ENCODE measurements at places on chromosomes 1 and 21.
A peak's percentile ranks its signal among the peaks of the same experiment; 100 is the strongest.

DNA sequence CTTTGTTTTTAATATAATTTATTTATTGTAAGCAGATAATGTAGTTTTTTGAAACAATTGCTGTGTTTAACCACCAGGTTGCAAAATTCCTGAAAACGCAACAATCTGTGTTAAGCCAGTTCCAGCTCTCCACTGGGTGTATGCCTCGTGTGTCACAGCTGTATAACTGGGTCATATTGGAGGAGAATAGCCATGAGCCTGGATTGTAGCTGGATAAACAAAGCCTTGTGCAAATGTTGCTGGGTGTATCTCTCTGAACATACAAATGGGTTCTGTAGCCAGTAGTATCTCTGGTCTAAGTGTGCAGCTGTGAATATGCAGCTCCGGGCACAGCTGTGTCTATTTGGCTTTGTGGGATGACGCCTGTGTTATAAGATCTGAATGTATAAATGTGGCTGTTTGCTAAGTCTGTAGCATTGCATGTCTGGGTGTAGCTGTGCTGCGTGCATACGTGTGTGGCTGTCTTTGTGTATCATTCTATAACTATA is 2.8 kb downstream of the TCEA3 start:
- DNase-seq = peak; percentile 59

GRCh38 chr1:77649127-77649526 is 33.3 kb downstream of the ZZZ3 start:
- DNase-seq = no peak

- no peak for DNase-seq
Observed at GRCh38 chr1:36080801-36081200, 3.1 kb upstream of the TEKT2 start.

- DNase-seq = peak; percentile 77
Observed at GRCh38 chr1:41404308-41404761, 43.1 kb downstream of the FOXO6 start.

GRCh38 chr1:30275926-30276764 is 447.2 kb downstream of the MATN1 start:
- no peak for DNase-seq

Data from fibroblast of skin of back (primary cell).